ENCODE measurements at places on chromosomes 11 and 22.

DNA sequence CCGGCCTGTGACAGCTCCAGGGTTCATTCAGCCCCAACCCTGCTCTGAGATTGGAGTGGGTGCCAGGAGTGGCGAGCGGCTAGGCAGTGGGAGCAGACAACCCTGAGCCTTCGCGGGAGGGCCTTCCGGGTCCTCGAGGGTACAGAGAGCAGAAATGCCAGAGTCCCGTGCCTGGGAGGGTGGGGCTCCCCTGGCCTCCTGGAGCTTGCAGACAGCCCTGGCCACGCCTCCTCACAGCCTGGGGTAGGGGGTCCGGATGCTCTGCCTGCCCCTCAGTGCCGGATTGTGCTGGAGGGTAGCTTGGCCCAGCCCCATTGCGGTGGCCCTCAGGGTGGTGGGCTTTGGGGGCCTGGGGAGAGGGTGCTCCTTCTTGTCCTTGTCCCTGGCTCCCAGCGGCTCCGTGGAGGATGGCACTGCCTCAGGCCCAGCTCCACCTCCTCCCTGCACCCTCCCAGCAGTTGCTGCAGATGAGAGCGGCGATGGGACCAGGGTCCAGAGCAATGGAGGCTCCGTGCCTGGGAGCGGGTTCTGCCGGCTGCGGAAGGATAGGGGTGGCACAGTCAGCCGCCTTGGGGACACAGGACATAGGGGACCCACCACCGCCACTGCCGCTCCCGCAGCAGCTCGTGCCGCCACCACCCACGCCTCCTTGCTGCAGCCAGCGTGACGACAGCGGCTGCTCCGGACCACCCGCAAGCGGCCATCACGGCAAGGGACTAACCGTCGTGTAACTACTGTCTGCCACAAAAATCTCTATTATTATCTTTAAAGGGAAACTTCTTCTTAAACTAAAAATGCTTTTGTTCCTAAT lies 34.9 kb upstream of the OR10G7 start:
- peak; percentile 26 for DNase-seq

DNA sequence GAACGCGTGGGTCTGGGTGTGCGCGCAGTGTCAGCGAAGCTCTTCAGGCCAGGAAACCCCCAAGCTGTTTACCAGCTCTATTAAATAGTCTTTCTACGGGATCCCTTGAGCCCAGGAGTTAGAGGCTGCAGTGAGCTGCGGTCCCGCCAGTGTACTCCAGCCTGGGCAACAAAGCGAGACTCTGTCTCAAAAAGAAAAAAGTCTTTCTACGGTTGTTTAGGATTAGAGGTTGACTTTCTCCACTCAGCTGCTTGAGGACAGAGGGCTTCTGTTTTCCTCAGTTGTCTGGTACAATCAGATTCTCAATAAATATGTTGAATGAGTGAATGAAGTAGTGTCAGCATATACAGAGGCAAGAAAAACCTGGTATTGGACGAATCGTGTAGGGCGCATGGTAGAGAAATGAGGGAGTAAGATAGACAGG lies 619 bp downstream of the SART1 start:
- DNase-seq: no peak

GRCh38 chr22:36027579-36027934 lies 1.1 kb downstream of the RBFOX2 start:
- DNase-seq: no peak

DNA sequence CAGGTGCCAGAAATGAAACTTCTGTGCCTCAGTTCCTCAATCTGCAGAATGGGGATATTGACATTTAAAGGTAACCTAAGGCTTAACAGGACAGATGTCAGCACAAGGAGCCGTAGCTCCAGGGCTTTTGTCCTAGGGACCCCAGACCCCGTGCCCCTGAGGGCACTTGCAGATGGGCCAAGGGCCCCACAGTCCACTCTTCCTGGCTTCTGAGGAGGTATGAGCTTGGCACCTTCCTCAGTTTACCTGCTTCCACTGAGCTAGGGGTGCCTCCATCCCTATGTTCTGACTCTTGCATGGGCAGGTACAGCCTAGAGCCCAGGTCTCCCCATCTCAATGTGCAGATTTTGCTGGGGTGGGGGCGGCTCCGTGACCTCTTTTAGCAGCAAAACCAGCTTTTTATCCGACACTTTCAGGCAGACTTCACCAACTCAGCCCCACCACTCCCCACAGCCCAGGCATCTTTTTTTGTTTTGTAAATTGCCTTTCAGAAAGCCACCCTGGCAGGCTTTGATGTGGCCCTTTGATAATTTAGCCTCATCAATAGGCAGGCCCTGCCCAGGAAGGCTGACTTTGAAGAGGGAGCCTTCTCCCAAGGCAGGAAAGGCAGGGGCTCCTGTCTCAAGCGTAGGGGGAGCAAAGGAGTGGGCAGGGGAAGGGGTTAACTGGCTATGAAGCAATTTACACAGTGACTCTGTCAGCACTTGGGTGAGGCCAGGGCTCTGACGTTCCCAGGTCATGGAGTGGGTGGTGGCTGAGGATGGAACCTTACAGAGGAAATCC lies 23.7 kb upstream of the FGF3 start:
- no peak for DNase-seq

GRCh38 chr22:46971764-46972125 lies 209.3 kb downstream of the TBC1D22A start:
- no peak for DNase-seq

GRCh38 chr22:44363013-44363979 lies 50.5 kb upstream of the SHISAL1 start:
- peak; percentile 88 for DNase-seq

- DNase-seq: no peak
Observed at GRCh38 chr11:118876286-118876685, 7.4 kb upstream of the CXCR5 start.

DNA sequence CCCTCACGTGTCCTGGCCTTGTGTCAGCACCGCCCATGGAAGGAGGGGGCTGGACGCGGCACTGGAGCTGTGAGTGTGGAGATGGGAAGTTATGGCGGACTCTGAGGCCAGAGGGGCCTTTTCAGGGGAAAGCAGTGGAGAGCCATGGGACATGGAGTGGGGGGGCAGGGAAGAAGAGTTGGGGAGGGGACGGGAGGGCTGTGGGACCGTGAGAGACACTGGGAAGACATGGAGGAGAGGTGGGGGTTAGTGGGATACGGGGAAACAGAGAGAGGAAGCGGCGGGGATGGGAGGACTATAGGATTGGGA lies 58.2 kb downstream of the FBXO7 start:
- DNase-seq: no peak

- DNase-seq: no peak
Observed at GRCh38 chr11:95565724-95566141, 223.8 kb downstream of the FAM76B start.

DNA sequence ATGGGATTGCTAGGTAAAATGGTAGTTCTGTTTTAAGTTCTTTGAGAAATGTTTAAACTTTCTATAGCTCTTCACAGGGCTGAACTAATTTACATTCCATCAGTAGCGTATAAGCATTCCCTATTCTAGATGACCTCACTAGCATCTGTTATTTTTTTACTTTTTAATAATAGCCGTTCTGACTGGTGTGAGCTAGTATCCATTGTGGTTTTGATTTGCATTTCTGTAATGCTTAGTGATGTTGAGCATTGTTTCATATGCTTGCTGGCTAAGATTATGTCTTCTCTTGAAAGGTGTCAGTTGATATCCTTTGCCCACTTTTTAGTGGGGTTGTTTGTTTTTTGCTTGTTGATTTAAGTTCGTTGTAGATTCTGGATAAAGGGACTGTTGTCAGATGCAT lies 35.9 kb downstream of the MMP27 start:
- DNase-seq: peak; percentile 62

- no peak for DNase-seq
Observed at GRCh38 chr11:88327061-88327460, 10.5 kb downstream of the CTSC start.

DNA sequence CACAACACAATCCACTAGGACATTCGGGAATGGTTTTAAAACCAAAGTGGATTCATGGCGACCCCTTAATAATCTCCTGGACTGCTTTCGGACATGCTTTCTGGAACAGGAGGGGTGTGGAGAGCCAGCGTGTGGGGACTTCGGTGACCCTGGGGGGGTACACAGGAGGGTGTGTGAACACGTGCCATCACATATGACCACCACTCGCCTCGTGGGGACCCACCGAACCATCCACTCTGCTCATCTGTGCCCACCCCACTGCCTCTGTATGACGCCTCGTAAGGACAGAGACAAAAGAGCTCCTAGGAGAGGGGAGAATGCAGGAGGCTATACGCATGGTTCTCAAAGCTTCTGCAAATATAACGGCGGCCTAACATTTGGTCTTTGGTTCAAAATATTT lies 8.9 kb downstream of the LTO1 start:
- DNase-seq: no peak

- peak; percentile 54 for DNase-seq
Observed at GRCh38 chr11:2092956-2093412, 46.2 kb downstream of the IGF2 start.

DNA sequence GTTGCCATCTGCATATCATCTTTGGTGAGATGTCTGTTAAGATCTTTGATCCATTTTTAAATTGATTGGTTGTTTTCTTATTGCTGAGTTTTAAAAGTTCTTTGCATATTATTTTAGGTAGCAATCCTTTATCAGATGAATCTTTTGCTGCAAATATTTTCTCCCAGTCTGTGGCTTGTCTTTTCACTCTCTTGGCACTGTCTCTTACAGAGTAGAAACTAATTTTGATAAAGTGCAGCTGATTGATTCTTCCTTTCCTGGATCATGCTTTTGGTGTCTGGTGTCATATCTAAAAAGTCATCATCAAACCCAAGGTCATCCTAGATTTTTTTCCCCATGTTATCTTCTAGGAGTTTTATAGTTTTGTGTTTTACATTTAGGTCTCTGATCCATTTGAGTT lies 112.6 kb downstream of the NAT10 start:
- no peak for DNase-seq

DNA sequence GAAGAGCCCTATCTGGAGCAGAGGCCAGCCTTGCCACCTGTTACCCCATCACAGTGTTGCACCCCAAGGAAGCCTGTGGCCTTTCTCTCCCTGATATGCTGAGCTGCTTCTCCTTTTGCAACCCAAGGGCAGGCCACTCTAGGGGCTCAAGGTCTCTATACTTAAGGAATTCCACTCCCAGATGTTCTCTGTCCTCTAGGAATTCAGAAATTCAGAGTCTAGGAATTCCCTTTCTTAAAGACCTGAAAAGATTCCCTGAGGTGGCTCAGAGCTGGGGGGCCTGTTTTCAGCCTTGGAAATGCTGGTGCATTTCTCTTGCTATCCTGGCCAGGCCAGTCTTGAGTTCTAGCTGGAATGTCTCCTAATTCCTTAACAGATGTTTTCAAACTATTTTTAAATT lies 68.0 kb upstream of the OLFML1 start:
- DNase-seq: no peak

DNA sequence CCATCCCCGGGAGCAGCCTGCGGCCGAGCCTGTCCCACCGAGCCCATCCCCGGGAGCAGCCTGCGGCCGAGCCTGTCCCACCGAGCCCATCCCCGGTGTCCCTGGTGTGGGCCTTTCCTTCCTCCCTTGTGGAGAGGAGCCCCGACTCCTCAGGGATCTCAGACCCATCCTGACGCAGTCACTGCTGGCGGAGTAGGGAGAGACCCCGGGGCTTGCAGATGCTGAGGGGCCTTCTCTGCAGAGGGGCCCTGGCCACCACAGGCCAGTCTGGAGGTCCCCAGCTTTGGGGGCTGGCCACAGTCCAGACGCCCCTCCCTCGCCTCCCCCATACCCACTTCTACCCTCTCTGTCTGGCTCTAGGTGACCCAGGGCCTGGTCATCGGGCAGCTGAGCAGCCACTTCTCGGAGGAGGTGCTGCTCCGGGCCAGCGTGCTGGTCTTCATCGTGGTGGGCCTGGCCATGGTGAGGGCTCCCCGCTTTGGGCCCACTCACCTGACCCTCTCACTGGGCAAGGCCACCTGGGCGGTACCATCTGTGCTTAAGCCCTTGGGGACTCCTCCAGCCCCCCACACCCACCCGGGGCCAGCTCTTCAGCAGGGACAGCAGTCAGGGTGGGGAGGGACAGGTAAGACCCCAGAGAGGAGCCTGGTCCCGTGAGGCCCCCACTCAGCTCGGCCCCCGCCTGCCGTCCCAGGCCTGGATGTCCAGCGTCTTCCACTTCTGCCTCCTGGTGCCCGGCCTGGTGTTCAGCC lies 7.3 kb downstream of the PHLDA2 start:
- no peak for DNase-seq

GRCh38 chr11:55697817-55698216 lies 35.8 kb downstream of the OR4C6 start:
- DNase-seq: no peak

GRCh38 chr11:60991457-60991856 lies 20.0 kb downstream of the CD6 start:
- no peak for DNase-seq

- DNase-seq: no peak
Observed at GRCh38 chr22:30078320-30079311, 1.6 kb upstream of the HORMAD2 start.

DNA sequence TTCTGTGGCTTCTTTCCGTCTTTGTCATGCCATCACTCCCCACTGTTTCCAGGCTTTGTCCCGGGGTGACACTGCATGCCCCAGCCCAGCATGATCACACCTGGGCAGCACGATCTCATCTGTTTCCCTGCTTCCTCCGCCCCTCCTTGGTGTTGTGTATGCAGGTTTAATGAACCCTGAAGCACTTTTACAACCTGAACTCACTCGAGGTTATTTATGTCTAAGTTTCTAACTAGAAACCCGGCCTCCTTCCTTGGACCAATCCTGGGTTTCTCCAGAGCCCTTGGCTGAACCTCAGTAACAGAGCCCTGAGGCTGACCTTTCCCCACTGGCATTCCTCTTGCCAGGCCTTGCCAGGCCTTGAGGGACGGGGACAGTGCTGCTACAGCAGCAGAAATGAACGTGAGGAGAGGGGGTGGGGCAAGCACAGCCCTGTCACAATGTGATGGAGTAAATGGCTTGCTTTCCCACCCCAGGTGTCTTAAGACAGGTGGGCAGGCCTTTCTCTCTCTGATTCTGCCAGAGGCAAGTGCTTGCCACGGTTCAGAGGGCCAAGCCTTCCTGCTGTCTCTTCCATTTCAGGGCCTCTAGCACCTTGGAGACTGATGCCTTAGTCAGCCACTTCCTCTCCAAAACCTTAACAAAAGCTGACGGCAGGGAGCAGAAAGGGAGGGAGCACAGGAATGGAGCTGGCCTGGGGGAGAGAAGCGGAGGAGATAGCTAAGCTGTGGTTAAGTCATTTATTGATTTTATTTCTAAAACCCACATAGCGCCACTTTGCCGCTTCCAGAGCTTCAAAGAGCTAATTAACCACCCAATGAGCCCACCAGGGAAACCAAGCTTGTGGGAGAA lies 3.1 kb upstream of the PYGM start:
- peak; percentile 68 for DNase-seq

- DNase-seq: no peak
Observed at GRCh38 chr11:45394294-45395085, 108.3 kb upstream of the SYT13 start.

DNA sequence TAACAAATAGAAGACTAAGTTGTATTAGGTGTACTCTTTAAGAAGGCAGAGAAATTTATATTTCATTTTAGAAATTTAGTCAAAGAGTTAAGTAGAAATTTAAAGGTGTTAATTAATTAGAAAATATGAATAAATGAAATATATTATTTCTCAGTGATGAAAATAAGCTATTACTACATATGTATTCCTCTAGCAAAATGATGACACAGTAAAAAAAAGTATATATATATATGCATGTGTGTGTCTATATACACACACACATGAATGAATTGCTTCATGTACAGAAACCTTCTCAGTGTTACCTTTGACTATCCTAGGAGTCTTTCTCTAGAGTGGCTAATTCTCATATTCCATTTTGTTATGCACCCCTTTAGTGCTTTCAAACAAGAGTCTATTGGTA lies 7.7 kb downstream of the RNF141 start:
- DNase-seq: no peak

GRCh38 chr22:47914481-47915097 lies 1152.1 kb downstream of the TBC1D22A start:
- no peak for DNase-seq

- no peak for DNase-seq
Observed at GRCh38 chr11:45444796-45445195, 158.7 kb upstream of the SYT13 start.

Measured in fibroblast of skin of back (primary cell).